NCI-H446 (cell line): ENCODE measurements at places on chromosomes 7 and 10.

- no peak for DNase-seq
Observed at GRCh38 chr10:110423650-110424049, 74.1 kb upstream of the DUSP5 start.

DNA sequence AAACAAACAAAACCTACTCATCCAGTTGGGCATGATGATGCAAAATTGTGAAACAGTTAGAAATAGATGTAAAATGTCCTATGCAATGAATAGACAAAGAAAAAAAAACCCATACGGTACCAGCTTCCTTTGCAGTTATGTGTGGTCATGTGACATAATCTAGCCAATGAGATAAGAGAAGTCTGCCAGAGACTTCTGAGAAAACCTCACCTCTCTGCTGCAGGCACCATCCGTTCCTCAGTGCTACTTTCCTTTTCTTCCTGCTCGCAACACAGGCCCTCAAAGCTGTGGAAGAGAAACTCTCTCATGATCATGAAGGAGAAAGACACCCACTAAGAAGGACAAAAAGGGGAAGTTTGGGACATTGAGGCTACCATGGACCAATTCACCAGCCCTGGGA lies 76.8 kb upstream of the CARD11 start:
- no peak for DNase-seq

- DNase-seq, result no peak
Observed at GRCh38 chr7:141715794-141716689, 7.9 kb downstream of the WEE2 start.

GRCh38 chr7:137987018-137987349 lies 14.9 kb downstream of the CREB3L2 start:
- DNase-seq, result no peak

DNA sequence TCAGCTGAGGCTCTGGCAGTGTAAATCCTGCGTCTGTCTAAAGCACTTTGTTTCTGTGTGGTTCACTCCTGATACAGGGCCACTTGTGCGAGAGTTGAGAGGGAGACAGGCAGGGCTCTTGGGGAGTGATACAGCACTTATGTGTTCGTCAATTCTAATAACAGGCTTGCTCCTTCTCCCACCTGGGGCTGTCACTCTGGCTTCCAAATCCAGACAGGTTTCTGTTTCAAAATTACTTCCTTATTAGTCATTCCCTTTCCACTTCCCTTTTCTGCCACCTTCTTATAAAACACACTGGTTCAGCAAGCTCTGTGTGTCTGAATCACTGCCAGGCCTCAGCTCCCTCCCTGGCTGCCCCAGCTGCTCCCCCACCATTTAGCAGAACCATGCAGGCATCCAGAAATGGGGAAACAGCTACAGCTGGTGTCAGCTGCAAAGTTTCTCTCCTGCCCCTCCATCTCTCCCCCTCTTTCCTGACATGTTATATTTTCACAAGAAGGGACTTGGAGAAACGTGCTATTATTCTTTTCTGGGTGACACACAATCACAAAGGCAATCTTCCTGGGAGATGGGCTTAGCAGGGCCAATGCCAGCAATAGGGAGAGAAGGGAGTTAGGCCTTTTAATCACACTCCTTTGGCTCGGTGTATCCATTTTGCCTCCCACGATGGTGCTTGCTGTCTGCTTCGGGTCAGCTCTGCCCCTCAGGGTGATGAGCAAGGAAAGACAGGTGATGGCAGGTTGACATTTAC lies 58.4 kb upstream of the ZNRF2 start:
- peak; percentile 8 for DNase-seq
